Gastrocnemius medialis (tissue), 4 donors: ENCODE measurements at places on chromosomes 7 and 10. TPM values are rescaled to one million over a fixed set of nuclear protein-coding genes. Genes with fewer than 3 reads are reported as not detected.
A peak's percentile ranks its signal among the peaks of the same experiment; 100 is the strongest.

MBL2 gene
- 0.07 TPM for total RNA-seq

PNLIPRP3 gene
- total RNA-seq = not detected

GRCh38 chr7:17441557-17441956, 143.1 kb downstream of the AHR start:
- no peak for DNase-seq

GRCh38 chr7:151780631-151781030, 96.3 kb downstream of the PRKAG2 start:
- no peak for DNase-seq

OR2A12 gene
- not detected for total RNA-seq

DNA sequence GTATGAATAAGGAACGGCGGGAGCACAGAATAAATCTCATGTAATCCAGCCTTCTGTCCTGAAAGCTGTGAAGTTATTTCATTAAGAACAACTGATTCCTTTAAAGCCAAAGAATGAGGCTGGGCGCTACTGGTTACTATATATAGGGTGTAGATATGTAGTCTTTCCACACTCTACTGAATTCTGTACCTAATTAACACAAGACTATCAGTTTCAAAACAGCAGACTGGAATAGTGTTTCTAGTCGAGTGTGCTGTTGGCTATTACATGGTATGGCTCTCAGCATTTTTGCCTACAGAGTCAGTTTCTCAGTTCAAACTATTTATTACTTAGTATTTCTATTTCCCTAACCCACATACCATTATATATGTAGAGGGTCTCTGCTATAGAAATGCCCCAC, 163.3 kb downstream of the THSD7A start:
- no peak for DNase-seq

PKD2L1 gene
- not detected for total RNA-seq

PTN gene
- not detected for total RNA-seq

DNA sequence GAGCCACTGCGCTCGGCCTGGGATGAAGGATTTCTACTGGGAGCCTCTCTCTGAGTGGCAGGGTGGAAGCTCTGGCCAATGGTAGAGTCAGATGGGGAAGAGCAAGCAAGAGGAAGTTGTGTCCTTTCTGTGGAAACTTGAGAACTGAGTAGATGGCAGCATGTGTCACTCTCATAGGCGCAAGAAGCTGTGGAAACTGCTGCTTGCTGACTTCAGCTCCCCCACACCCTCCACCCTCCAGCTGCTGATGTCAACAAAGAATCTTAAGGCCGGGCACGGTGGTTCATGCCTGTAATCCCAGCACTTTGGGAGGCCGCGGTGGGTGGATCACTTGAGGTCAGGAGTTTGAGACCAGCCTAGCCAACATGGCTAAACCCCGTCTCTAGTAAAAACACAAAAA, 39.8 kb upstream of the SRGN start:
- peak; percentile 35 for DNase-seq

DNA sequence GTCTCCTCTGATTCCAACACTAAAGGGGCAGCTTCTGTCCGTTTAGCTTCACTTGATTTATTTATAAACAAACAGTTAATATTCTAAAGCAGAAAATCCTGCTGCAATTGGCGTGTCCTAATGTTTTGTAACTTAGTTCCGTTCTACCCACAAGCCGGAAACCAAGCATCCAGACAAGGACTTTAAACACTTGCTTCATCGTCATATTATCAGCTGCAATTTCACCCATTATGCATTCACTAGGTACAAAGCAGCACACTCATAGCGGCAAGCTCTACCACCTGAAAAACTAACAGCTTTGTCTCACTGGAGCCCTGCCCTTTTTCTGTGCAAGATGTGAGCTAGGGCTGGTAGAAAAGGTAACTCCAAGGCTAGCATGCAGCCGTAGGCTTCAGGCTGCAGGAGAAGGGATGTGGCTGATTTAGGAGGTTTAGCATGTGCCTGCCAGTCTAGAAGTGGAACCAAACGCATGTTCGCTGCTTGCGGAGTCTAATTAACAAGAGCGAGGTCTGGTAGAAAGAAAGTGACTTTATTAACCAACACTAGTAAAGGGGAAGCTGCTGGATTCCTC, 43.7 kb upstream of the BPGM start:
- no peak for DNase-seq
